Hematopoietic multipotent progenitor cell treated with erythropoietin and hydrocortisone succinate and interleukin-3 and kit ligand, for 4 days (in vitro differentiated cells): ENCODE measurements at places on chromosomes 1 and 21.

- no peak for DNase-seq
Measured at GRCh38 chr1:164719676-164720439, 160.9 kb downstream of the PBX1 start.

DNA sequence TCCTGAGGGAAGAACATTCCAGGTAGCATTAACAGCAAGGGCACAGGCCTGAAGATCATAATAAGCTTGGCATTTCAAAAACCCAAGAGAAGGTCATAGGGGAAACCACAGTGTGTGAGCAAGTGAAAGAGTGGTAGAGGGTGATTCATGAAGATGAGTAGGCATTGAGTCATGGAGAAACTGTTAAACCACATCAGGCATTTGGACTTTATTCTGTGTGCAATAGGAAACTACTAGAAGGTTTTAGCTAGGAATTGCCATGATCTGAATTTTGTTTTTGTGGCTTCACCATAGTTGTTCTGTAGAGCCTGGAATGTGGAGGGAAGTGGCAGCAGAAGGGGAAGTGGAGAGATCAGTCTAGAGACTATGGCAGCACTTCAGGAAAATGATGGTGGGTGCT lies 359.0 kb upstream of the PTBP2 start:
- DNase-seq, result peak; percentile 56

- no peak for DNase-seq
Measured at GRCh38 chr1:172203902-172204301, 216.6 kb upstream of the C1orf105 start.

GRCh38 chr1:33072707-33073106 lies 8.2 kb upstream of the AZIN2 start:
- no peak for DNase-seq

GRCh38 chr1:234825498-234826165 lies 215.7 kb upstream of the IRF2BP2 start:
- no peak for DNase-seq

GRCh38 chr1:45694823-45695222 lies 6.8 kb downstream of the TMEM69 start:
- DNase-seq, result no peak
